Thymus (tissue), 14 donors: ENCODE measurements at places on chromosomes 4 and X.

DNA sequence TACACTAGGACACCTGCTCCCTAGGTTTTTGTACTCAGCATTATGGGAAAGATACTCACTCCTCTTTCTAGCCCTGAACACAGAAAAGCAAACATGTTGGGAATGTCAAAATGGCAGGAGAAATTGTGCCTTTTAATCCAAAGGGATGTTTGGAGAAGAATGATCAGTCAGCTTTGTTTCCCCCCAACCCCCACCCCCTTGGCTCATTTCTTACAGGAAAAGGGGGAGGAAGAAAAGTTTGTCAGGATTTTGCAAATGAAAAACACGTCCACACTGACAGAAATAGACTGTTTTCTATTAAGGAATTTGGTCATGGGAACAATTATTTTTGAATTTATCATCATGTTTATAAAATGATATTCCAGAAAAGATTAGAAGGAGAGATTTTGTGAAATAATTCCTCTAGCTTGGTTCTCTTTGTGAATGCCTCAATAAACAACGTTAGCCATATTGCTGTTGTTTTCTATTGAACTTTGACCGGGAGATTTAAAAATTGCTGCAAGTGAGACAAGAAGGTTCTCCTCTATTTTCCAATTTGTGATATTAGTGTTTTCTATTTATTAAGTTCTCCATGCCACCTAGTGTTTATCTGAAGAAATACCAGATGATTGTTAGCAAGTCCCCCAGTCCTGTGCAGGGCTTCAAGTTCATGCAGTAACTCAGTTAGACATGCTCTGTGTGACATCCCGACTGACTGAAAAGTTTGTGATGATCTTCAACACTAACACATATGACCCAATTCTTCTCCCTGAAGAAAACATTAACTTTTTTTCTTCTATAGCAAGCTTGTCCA is 31.3 kb upstream of the TFDP3 start:
- DNase-seq: no peak

GRCh38 chr4:168109527-168109926 is 17.2 kb downstream of the ANXA10 start:
- no peak for DNase-seq

- DNase-seq: no peak
Measured at GRCh38 chr4:173461170-173461569, 62.3 kb upstream of the SCRG1 start.

- DNase-seq: no peak
Measured at GRCh38 chr4:101987623-101988243, 197.2 kb downstream of the BANK1 start.

DNA sequence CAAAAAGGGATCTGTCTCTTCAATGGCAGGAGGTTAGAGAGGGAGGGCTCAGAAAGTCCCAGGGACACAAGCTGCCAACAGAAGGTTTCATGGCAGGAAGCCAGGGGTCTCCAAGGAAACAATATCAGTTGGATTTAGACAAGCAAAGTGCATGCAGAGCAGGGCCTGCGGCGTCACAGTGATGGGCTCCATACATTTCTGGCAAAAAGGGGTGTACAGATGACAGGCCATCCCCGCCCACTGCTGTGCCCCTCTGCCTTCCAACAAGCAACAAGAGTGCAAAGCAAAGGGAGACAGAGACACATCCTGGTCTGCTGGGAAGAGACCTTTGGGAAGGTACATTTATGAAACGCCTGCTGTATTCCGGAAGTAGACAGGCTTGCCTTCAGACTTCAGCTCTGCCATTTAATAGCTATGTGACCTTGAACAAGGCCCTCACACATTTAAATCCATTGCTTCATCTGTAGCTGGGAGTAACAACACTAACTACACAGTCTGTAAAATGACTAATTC is 121.2 kb downstream of the AFAP1 start:
- DNase-seq: no peak
